Fibroblast of villous mesenchyme (primary cell): ENCODE measurements at places on chromosomes 3 and 15. TPM values are rescaled to one million over a fixed set of nuclear protein-coding genes. Genes with fewer than 3 reads are reported as not detected.

Gene CLRN1
- total RNA-seq: not detected in 2 replicates

Gene ZNF774
- 1.6 and 1.7 TPM in 2 replicates for total RNA-seq

- no peak for DNase-seq
Measured at GRCh38 chr3:35721628-35722027, 82.3 kb downstream of the ARPP21 start.

DNA sequence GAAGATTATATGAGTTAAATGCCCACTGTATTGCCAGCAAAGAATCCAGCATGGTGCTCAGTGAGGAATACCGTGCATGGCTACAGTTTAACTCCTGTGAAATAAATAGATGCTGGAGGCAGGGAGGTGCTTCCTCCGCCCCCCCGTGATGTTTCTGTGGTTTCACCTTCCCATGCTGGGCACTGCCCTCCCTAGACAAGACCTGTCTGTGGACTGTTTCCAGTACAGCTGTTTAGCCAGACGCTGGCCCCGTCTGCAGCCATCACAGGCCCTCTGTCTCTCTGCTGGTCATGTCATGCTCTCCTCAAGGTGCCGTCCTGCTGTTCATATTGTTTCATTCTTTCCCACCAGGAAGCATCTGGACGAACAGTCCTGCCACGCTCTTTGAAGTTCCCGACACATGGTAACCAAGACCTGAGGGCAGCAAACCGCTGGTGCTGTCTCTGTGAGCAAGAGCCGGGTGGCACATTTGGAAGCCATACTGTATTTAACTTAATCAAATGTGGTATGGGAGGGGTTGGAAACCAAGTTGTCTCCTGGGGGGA, 31.4 kb downstream of the GOLGA8S start:
- DNase-seq: no peak

DNA sequence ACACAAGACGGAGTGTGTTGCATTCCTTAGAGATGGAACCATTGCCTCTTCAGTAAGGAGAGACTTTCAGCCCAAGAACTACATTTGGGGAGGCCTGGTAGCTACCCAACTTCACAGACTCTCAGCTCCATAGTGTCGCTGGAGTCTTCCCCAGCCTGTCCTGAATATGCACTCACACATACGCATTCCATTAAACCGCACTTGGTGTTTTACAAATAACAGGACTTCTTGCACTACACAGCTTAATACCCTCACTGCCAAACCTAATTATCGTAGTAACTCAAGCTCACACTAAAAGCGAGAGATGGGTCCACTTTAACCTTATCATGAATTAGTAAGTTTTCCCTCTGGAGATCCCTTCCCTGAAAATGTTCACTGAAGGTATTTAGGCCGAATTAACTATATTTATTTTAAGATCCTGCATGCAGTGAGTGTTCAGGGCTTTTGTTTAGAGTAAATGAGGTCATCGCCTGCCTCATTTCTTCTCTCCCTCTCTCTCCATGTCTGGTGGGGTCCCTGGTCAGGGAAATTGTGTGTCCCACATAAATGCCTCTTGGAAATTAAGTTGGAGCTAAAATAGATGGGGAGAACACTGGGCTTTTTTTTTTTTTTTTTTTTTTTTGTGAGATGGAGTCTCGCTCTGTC, 171.9 kb downstream of the FAM43A start:
- DNase-seq: peak; percentile 39

DNA sequence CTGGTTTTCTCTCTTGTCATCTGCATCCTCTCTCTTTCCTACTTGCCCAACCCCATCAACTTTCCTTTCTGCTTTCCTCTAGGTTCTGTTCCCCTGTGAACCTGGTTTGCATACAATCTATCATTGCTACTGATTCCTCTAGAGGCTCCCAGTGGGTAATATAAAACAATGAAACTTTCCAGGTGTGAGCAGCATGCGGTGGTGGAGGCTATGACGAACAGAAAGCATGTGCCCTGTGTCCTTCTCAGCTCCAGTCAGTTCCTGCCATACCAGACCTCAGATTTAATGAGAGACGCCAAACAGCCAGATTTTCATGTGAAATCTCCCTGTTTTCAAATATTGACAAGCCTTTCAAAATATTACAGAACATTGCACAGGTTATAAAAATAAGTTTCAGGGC, 3.5 kb upstream of the ACAP2 start:
- DNase-seq: no peak

GRCh38 chr3:13105181-13105895, 32.1 kb upstream of the IQSEC1 start:
- DNase-seq: no peak

DNA sequence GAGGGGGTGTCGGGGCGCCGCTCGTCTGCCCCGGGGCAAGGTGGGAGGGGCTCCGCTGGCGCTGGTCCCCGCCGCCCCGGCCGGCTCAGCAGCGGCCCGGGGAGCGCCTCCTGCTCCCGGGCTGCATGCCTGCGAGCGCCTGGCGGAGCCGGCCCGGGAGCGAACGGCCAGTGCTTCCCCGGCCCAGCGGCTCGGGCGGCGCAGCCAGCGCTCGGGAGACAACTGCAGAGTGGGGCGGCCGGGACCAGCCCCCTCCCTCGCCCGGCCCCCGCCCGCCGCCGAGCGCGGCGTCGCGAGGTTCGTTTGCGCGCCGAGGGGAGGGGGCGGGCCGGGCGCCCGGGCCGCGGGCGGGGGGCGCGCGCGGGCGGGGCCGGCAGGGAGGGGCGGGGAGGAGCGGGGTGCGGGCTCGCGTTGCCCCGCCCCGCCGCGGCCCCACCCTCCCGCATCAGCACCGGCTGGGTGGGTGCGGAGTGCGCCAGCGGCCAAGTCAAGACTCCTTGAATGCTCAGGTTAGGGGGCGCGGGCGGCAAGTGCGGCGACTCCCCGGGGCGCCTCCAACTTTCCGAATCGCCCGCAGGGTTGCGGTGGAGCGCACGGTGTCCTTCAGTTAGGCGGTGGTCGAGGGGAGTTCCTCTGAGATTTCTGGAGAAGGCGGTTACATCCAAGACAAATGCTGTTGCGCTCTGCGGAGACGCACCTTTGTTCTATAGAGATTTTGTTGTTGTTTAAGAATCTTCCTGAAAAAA, at the start of gene RGMA:
RGMA (minus strand) TSS at position 231 of the 746 bp plus-strand sequence. CDS start 279 bp downstream, outside the sequence.
- no peak for DNase-seq

DNA sequence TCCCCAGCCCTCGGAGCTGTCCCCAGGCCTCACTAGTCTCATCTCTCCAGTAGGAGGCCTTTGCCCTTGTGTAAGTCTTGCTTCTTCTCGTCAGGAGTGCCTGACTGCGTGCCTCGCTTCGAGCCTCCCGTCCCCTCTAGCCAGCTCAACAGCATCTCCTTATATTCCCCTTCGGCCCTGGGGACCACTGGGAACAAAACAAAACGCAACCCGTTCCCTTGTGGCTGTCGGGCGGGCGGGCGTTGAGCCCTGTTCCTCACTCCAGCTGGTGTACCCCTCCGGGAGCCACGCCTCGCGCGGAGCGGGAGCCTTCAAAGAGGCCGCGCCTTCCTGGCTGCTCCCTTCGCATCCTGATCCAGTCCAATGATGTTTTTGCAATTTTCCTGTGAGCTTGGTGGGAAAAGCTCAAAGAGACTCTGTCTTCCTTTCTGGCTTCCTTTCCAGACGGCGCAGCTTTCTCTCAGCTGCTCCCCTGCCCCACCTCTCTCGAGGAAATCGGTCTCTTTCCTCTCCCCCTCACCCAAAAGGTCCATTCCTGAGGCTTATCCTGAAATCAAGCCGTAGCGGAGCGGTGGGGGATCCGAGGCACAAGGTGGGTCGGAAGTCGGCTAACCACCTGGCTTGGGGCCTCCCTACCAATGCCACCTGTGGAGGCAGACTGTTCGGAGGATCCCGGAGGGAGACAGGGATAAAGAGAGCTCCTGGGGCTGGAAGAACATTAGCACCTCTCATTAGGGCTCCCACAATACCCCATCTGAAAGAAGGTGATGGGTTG, 33.4 kb upstream of the SRP14 start:
- no peak for DNase-seq

DNA sequence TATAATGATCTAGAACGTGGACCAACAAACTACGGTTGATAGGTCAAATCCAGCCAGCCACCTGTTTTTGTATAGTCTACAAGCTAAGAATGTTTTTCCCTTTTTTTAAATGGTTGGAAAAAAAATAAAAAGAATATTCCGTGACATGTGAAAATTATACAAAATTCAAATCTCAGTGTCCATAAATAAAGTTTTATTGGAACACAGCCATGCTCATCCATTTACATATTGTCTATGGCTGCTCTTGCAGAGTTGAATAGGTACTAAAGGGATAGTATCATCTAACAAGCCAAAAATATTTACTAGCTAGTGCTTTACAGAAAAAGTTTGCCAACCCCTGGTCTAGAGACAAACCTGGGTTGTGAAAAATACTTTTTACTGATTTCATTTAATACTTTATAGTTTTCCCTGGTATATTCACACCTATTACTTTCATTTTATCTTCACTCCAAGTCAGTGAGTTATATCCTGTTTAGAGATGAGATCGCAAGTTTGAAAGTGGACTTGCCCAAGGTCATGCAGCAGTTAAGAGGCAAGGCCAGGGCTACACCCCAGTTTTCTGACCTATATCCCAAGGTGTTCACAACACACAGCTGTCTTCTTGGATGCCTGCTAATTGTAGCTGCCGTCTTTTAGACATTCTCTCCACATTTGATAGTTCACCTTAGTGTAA, 58.4 kb downstream of the IGF2BP2 start:
- no peak for DNase-seq

DNA sequence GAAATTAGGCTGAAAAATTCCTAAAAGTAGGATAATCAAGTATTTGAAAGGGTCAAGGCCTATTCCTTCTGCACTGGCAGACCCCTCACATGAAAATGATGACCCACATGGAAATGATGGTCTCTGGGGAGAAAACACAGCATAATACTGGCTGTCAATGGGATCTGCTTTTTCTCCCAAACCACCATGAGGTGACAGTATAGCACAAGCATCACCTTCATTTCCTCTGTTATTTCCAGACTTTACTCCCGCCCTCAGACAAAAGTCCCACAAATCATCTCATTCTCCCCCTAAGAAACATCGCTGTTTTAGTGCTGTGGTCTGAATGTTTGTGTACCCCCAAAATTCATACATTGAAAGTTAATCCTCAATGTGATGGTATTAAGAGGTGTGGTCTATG, 161.0 kb downstream of the RSL24D1 start:
- DNase-seq: no peak

DNA sequence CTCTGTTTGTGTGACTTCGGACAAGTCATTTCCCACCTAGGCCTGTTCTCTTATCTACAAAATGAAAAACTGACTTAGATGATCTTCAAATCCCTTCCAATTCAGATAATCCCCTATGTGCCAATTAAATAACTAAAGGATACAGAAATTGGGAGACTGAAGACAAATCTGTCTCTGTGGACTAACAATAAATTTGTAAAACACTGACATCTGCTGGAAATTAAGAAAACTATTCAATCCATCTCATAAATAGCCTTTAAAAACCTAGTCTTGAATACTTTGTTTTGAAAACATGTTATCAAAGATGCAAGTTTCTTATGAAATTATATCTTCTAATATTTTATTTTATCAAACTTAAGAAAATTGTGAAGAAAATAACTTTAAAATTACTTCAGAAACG, 38.3 kb downstream of the MTHFS start:
- no peak for DNase-seq

DNA sequence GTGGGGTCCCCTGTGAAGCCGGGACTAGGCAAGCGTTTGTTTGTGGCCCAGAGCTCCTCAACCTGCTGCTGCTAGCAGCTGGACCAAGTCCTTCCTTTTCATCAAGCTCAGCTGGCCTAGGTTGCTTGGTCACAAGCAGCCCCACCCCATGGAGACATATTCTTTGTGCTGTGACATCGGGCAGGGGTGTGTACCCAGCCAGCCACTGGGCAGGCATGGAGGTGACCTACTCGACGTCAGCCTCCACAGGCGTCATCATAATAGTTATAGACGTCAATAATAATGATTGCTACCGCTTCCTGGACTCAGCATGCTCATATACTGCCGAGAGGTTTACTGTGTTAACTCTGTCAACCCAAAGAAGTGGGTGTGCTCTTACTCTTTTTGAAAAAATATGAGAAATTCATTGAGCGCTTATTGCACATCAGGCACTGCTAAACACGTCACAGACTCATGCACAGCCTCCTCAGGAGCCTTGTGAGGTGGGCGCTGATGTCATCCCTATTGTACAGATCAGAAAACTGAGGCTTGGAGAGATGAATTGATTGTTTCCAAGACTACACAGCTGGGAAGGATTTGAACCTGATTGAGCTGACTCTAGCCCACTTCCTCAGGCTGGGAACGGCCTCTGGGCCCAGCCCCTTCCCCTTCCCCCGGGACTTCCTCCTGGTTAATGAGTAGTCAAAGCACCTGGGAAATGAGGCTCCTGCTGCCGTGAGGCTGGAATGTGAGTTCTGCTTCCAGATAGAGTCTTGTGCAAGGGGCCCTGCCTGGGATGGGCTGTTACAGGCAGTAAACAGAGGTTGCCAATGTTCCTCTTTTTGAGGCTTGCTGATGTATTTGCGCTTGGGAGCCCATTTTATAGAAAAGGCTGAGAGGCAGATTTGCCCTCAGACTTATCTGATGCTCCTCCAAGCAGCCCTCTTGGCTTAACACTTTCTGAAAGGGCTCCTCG, 16.2 kb downstream of the SLC6A6 start:
- DNase-seq: no peak
